Upper lobe of left lung (tissue), 6 donors: ENCODE measurements at places on chromosomes 3 and 15. TPM values are rescaled to one million over a fixed set of nuclear protein-coding genes. Genes with fewer than 3 reads are reported as not detected.

The B3GALNT1 gene
- total RNA-seq = 14.7 TPM

The ACKR2 gene
- total RNA-seq = 8.2 TPM

The WNT7A gene
- 1.0 TPM for total RNA-seq

The GXYLT2 gene
- total RNA-seq = 4.4 TPM

The CDV3 gene
- total RNA-seq = 181 TPM

The ARL8B gene
- total RNA-seq = 91.4 TPM

The RFTN1 gene
- total RNA-seq = 74.5 TPM

The LYZL4 gene
- not detected for total RNA-seq

DNA sequence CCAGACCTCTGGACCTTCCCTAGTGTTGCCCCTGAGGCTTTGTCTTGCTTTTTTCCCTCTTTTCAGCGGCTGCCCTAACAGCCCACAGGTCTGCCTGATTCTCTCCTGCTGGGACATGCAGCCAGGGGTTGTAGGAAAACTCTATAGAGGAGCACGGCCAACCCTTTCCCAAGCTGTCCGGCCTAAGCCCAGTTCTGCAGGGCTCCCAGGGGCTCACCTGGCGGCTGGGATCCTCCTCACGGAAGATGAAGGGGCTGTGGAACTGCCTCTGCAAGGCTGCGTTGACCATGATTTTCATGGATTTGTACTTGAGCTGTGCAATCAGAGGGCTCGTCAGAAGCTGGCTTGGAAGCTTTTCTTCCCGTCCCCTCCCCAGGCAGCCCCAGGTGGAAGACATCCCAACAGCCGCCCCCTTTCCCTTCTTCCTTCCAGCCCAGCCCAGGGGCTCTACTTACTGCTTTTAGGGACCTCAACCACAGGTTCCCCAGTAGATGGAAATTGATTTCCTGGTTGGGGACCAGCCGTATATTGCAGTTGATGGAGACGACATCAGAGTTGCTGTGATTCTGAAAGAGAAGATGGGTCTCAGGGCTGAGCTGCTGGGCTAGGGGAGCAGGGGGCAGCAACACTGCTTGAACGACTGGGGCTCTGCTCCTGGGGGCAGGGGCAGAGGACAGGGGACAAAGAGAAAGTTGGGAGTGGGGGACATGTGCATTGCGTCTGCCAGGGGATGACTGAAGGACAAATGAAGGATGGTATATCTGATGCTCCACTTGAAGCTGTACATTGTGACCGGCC, 29.8 kb downstream of the FEM1B start:
- no peak for DNase-seq

DNA sequence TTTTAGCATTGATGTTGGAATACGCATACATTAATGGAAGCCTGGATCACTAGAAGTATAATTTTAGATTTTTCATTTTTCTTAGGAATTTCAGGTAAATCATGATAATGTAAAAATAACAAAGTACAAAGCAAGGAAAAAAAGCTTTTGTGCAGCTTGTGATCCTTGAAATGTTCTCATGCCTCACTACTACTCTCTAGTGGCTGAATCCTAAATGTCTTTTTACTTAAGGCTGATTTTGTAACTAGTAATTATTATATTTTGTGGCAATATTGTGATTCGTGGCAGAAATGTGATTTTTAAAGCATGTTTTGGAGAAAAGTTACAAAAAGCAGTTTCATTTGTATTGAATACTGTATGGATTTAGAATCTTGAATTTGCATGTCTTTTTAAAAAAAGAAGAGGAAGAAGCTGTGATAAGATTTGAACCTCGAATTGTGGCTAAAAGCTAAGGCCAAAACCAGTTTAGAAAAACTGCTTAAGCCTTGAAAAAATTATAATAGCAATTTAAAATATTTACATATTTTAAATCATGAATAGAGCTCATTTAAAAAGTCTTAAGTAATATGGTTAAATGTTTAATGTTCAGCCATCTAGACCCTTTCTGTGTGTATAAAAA, 39.0 kb downstream of the U2SURP start:
- no peak for DNase-seq

DNA sequence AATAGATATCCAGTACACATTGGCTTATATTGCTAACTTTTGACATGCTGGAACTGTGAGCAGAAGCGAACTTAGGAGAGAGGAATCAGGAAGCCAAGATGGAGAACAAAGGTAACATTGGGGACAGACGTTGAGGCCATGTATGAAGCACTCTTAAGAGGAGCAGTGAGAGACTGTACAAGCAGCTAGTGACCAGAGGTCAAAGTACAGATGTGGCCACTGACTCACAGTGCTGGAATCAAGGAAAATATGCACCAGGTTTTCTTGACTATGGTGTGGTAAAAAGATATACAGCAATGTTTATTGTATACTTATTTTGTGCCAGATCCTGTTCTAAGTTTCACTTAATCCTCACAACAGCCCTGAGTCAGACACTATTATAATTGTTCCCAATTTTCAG, 2.0 kb upstream of the IL20RB start:
- DNase-seq = no peak

DNA sequence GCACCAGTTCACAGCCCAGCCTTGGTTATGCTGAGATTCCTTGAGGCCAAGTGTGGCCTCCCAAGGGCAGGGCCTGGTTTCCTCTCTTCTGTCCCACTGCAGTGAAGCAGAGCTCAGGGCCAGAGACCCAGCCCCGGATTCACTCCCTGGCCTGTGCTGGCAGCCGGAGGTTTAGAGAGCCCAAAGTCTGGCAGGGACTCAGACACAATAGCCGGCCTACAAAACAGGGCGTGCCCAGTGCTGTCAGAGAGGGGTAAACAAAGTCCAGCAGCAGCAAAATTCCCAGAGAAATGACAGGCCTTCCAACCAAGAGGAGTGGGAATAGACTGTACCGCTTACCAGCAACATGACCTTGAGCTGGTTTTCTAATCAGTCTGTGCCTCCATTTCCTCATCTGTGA, 14.0 kb downstream of the VIPR1 start:
- no peak for DNase-seq

- no peak for DNase-seq
Observed at GRCh38 chr15:39720621-39721611, 61.7 kb downstream of the FSIP1 start.

GRCh38 chr3:98884675-98885371, 16.7 kb downstream of the DCBLD2 start:
- no peak for DNase-seq

DNA sequence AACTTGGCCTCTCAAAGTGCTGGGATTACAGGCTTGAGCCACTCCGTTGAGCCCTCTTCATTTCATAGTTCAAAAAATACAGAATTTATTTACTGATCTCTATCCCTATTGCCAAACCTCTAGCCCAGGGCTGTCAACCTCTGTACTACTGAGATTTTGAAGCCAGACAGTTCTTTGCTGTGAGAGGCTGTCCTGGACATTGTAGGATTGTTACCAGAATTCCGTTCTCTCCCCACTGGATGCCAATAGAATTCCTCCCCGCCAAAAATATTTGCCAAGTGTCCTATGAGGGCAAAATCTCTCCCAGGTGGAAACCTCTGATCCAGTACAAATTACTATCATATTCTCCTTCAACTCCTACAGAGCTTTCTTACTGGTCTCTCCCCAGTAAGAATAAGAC, 29.6 kb upstream of the ADAMTS9 start:
- no peak for DNase-seq

DNA sequence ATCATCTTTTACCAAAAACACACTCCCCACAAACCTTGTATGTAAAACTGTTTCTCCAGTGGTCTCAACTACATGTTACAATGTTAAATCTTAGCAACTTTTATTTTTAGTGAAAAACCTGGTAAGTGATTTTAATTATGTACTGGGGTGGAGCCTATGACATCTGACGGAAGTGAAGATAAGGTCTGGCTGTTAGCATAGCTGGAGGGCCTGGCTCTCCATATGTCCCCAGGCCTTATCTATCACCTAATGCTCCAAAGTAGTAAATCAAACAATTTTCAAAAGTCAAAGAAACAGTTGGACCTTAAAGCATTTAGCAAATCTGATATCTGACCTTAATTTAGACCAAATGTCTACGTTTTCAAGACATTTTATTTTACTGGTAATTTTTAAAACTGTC, 173.6 kb upstream of the SMAD3 start:
- DNase-seq = no peak

DNA sequence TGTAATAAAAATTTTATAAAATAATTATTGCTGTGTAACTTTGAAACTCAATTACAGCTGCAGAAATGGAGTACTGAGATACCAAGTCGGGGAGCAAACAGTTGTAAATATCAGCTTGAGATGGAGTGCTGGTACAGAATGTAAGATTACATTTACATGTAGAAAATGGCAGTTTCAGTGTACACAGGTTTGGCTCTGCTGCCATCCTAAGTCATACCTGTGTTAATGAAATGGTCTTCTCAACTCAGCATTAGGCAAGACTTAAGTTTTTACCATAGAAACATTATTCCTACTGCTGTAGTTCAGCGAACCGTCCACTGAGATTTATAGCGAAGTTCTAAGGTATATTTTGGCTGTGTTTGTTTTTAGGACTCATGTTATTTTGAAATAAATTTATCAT, 110.1 kb upstream of the TBL1XR1 start:
- DNase-seq = no peak

- DNase-seq = peak; percentile 30
Observed at GRCh38 chr15:83100097-83100646, 7.3 kb upstream of the TM6SF1 start.

DNA sequence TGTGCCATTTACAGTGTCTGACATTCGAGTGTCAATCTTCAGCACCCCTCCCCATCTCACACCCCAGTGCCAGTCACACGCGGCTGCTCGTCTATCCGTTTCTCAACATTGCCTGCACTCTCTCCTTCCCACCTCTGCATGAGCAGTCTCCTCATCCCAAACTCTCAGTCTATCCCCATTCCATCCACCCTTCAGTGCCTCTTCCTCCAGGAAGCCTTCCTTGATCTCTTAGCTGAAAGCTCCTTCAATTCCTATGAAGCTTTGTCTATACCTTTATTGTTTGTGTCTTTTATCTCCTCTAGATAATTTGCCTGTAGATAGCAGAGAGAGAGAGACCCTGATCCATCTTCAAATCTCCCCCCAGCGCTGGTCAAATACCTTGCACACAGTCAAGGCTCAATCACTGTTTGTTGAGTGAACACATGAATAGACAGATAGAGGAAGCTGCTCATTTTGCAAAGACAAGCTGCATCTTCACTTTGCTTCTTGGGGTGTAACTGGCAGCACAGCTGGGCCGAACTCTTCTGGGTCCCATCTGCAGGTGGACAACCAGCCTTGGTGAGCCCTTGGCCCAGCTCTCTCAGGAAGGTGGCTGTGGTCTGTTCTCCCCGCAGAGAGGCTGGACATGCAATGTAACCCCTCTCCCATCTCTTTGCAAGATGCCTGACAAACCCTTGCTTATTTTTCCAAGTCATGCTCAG, 52.8 kb downstream of the ITGA11 start:
- no peak for DNase-seq

- no peak for DNase-seq
Observed at GRCh38 chr3:17478673-17479072, 263.8 kb downstream of the TBC1D5 start.

DNA sequence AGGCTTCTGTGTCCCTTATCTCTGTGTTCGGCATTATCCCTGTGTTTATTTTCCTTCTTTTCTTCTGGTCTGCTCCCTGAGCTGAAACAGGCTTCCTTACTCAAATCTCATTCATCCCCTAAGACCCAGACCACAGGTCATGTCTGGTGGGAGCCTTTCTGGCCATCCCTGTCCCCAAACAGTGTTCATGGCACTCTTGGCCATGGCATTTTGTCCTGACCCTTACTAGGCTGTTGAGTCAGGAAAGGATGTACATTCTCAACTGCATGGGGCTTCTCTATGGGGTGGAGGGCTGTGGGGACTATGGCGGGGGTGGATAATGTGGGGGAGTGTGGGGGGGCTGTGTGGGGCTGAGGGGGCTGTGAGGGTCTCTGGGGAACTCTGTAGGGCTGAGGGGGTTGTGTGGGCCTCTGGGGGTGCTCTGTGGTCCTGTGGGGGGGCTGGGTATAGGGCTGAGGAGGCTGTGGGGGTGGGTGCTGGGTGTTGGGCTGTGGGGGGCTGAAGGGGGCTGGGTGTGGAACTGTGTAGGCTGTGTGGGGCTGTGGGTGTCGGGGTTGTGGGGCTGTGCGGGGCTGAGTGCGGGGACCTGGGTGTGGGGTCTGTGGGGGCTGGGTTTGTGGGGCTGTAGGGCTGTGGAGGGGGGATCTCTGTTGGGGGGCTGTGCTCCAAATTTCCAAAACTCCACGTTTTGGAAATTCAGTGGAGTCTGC, 64.3 kb downstream of the KLF13 start:
- DNase-seq = no peak

DNA sequence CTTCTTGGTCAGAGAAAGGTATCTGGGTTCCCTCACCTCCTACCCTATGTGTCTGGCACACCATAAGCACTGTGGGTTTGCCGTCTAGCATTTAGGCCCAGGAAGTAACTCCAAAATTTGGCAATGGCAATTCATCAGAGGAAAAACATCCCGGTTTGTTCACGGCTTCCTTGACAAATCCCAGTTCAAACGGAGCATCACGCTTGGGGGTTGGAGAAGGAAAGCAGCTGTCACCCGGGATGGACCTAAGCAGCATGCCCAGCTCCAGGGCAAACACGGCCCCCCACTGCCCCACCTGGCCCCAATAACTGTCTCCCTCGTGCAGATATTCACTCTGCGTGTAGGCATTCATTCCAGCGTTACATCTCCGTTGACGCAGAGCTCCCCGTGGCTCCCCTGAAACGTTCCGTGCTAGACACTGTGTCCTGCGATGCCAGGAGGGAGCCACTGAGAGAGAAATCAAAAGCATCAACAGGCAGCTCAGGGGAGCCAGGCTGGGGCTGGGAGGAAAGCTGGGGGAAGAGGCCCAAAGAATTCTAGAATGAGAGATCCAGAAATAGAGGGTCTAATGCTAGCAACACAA, 41.4 kb downstream of the NTRK3 start:
- DNase-seq = no peak

GRCh38 chr15:45205192-45205591, 17.4 kb upstream of the SHF start:
- DNase-seq = peak; percentile 65

- DNase-seq = no peak
Observed at GRCh38 chr3:137343283-137343682, 385.5 kb downstream of the IL20RB start.

DNA sequence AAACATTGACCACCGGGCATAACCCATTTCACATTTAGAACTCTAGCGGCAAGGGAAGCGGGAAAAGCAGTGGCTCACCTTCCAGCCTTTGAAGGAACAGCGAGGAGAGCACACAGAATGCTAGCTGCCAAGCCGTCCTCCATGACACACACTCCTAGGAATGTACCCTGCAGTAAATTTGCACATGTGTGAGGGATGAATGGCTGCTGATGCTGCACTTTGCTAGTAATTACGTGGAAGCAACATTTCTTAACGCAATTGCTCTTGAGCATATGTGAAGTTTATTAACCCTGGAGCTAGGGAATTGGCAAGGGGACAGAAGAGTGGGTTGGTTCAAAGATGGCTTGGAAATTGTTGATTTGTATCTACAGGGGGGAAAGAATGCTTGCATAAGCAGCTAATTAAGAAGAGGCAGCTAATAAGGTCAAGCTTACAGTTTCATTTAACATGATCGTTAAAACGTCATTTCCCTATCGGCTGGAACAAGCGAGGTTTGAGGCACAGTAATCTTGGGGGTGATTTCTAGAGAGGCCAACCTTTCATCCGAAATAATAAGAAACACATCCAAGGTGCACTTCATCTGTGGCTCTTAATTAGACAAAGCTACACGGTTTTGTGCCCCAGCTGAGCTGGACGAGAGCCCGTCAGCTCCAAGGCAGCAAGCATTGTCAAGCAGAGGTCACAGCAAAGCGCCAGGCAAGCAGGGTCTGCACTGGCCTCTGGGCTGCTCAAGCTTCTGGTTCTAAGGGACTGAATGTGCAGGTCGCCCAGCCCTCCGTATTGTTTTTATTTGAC, 123.4 kb downstream of the CHSY1 start:
- no peak for DNase-seq

- DNase-seq = peak; percentile 89
Observed at GRCh38 chr3:38028621-38029361, 651 bp downstream of the PLCD1 start.
